RCC 7860 (cell line): ENCODE measurements at places on chromosomes 5 and 9.

GRCh38 chr9:3337515-3338225 lies 188.1 kb downstream of the RFX3 start:
- no peak for DNase-seq

DNA sequence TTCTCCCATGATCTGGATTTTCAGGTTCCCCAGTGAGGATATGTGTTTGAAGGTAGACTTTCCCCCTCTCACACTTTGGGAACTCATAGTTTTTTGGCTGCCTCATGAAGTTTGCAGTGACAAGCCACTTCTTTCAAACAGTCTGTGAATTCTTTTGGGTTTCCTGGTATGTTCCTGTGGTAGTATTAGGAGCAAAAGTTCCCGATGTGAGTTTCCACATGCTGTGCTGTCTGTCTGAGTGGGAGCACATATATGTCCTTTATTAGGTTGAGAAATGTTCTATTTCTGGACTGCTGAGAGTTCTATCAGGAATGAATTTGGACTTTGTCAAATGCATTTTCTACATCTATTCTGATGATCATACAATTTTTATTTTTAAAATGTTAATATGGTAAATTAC lies 273.2 kb upstream of the TARS1 start:
- DNase-seq, result no peak

DNA sequence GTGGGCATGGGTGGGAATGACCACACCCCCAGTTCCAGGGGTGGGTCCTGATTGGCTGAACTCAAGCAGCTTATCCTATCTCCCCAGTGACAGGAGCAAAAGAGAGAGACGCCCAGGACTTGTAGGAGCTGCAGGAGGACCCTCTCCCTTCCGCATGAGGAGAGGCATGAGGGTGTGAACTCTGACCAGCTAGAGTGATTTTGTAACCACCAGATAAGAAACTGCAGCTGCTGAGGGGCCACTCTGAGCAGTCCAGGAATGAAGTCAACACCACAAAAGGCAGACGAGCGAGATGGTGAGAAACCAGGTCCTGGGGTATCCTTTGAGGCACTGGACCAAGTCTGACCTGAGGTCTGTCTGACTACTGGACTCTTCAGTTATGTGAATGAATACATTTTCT lies 521.9 kb downstream of the BNC2 start:
- DNase-seq, result no peak

DNA sequence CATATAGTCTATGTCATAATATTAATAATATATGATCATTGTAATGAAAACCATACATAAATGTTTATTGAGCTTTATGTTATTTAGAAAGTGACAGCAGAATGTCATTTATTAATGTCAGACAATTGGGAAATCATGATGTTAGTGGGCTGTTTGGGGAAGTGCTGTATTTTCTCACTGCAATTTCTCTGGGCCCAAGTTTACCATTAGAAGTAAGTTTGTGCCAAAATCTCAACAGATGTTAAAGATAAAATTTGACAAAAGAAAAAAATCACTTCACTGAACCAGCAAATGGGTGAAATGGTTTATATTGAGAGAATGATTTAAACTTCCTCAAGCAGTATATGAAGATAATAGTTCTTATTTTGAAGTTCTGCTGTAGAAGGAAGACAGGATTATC lies 433.2 kb upstream of the SMARCA2 start:
- no peak for DNase-seq

- DNase-seq, result no peak
Measured at GRCh38 chr5:150945486-150945885, 40.7 kb upstream of the ZNF300 start.

- DNase-seq, result no peak
Measured at GRCh38 chr5:147307170-147307569, 72.3 kb downstream of the STK32A start.

- peak; percentile 4 for DNase-seq
Measured at GRCh38 chr5:175867587-175868347, 3.6 kb upstream of the CPLX2 start.

DNA sequence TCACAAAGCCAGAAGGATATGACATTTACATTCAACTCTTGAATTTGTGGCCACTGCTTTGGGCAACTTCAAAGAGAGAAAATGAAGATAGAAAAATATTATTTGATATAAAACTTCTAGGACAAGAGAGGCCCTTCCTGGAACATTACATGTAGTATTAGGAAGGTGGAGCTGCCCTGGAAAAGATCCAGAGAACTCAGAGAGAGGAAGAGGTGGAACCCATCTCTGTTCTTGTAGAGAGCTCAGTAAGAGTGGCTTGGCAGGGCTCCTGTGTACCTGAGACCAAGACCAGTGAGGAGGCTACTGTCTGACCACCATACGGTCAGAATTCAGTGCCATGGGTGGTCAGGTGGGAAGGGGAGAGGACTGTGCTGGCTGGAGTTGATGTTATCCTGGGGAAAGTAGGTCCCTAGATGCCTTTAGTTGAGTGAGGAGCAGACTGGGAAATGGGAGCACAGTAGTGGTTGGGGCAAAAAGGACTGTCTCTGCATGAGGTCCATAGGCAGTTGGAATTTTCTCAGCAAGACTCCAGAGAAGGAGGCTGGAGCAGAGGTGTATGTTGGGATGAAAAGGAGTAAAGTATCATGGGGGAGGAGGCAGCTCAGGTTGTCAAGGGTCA lies 7.6 kb downstream of the TGFBI start:
- DNase-seq, result no peak

DNA sequence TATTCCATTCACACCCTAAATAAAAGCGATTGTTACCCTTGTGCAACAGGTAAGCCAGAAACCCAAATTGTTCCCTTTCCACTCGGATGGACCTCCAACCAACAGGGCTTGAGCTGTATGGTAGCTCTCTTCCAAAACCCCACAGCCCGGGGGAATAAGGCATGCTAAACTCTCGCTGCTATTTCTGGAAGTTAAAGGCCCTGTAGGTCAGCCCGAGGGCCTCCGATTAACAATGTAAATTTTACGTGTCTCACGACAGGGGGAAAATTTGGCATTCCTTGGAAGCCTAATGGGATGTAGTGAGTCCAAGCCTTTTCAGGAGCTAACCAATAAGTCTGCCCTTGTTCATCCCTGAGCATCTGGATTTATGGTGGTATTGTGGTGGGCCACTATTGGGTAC lies 26.0 kb downstream of the CNOT8 start:
- no peak for DNase-seq

- no peak for DNase-seq
Measured at GRCh38 chr5:90873033-90873517, 314.5 kb downstream of the ADGRV1 start.

DNA sequence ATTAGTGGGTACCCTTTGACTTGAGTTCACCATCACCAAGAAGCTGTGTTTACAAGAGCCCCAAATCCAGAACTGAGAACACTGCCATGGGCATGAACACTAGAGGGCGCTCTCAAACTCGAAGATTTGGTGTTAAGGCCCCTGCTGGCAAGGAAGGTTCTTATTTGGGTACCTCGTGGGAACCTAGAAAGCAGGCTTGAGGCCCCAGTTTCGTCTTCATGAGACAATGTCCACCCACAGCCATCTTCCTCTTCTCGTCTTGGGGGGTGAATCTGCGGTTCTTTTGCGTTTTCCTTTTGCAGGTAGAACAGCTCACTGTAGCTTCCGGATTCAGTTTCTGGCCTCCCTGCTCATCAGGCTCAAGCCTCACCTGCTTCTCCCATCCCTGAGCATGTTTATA lies 184.0 kb downstream of the SEMA5A start:
- peak; percentile 40 for DNase-seq

- DNase-seq, result no peak
Measured at GRCh38 chr5:174328631-174329299, 283.3 kb downstream of the NSG2 start.

DNA sequence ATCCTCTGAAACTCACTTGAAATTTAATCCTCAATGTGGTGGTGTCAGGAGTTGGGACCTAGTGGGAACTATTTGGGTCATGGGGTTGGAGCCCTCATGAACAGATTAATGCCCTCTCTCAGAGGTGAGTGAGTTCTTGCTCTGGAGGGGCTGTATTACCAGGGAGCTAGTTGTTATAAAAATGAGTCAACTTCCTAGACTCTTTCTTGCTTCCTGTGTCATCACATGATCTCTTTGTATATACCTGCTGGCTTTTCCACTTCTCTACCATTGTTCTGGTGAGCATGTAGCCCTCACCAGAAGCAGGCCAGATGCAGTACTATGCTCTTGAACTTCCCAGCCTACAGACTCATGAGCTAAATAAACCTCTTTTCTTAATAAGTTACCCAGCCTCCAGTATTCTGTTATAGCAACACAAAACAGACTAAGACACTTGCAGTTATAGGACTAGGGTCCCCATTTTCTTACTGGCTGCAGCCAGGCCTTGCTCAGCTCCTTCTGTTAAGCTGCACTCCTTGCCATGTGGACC lies 127.5 kb downstream of the SUSD1 start:
- peak; percentile 58 for DNase-seq

GRCh38 chr5:176788091-176788490 lies 22.3 kb upstream of the UNC5A start:
- no peak for DNase-seq

DNA sequence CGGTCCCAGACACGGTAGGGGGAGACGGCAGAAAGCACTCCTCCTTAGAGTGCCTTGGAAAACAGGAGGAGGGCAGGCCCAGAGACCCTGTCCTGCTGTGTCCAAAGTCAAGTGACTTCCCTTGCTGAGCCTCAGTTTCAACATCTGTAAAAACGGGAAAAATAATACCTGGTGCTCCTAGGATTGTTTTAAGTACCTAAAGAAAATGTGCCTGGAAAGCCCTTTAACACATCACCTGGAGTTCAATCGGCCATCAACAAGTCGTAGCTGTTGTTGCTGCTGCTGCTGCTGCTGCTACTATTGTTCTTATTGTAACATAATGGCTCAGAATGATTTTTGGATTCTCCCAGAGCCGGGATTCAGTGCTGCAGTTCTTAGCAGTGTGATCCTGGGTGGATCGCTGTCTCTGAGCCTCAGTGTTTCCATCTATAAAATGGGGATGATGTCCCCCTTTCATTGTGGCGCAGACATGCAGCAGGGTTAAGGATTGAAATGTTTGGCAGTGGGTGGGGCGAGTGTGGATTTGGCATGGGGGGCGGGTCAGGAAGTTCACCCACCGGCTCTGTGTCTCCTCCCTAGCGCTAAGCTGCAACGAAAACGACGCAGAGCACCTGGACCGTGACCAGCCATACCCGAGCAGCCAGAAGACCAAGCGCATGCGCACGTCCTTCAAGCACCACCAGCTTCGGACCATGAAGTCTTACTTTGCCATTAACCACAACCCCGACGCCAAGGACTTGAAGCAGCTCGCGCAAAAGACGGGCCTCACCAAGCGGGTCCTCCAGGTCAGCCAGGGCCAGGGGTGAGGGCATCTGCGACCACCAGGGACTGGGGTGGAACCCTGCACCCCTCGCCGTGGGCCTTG lies 9.2 kb downstream of the LHX2 start:
- DNase-seq, result no peak

DNA sequence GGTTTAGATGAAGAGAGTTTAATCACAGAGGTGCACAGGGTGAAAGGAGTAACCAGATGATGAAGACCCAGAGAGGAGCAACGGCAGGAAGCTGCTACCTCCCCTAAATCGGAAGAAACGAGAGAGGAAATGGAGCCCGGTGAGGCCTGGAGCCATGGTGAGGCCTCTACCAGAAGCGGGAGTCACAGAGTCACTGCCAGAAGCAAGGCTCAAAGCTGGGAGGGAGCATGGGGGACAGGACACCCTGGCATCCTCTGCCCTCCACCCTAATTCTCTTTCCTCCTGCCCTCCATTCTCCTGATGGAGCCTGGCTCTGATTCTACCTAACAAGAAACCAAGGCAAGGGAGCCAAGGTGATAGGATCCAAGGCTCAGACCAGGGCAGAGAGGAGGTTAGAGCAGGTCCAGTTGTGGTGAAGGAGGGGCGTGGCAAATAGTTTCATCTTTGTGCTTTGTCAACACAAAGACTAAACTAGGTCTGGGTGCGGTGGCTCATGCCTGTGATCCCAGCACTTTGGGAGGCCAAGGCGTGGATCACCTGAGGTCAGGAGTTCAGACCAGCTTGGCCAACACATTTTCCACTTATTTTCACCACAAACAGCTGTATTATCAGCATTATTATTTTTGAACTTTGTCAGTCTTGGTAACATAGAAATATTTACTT lies 134.4 kb upstream of the RAI14 start:
- DNase-seq, result no peak

GRCh38 chr5:4114452-4114851 lies 518.8 kb downstream of the IRX1 start:
- no peak for DNase-seq
